ENCODE measurements at places on chromosomes 5 and 9.
A peak's percentile ranks its signal among the peaks of the same experiment; 100 is the strongest.

DNA sequence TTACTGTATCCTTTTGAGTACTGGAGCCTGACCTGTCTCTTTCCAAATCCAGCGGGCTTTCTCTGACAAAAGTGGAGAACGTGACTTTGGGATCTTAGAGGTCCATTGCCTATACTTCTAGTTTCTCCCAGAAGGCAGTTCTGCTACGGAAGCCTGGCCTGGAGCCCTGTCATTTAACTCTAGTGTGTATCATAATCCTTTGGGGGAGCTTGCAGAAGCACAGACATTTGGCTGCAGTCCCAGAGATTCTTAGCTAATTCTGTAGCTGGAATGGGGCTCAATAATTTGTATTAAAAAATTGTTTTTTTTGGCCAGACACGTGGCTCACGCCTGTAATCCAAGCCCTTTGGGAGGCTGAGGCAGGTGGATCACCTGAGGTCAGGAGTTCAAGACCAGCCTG lies 3.0 kb downstream of the HARS2 start:
- DNase-seq: no peak

GRCh38 chr9:136115641-136116359 lies 2.9 kb downstream of the TMEM250 start:
- DNase-seq: no peak

DNA sequence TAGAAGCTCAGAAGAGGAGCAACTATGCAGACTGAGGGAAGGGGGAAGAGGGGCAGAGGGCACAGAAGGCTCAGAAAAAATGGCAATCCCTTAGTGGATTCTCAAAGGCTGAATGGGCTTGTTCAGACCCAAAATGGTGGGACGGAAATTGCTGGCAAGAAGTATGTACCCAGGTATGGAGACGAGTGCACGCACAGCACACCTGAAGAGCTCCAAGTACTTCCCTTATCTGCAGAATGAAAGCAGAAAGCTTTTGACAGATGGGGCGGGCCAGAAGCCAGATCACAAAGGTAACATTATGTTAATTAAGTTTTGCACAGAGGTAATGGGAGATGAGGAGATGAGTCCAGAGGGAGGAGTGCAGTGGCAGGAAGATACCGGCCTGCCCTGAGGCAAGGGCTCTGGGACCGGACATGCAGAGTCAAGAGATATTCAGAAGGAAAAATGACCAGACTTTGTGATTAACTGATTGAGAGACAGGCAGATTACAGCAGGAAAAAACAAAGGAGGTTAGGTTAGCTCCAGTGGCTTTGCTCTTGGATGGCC lies 138.1 kb upstream of the PIK3R1 start:
- DNase-seq: no peak

DNA sequence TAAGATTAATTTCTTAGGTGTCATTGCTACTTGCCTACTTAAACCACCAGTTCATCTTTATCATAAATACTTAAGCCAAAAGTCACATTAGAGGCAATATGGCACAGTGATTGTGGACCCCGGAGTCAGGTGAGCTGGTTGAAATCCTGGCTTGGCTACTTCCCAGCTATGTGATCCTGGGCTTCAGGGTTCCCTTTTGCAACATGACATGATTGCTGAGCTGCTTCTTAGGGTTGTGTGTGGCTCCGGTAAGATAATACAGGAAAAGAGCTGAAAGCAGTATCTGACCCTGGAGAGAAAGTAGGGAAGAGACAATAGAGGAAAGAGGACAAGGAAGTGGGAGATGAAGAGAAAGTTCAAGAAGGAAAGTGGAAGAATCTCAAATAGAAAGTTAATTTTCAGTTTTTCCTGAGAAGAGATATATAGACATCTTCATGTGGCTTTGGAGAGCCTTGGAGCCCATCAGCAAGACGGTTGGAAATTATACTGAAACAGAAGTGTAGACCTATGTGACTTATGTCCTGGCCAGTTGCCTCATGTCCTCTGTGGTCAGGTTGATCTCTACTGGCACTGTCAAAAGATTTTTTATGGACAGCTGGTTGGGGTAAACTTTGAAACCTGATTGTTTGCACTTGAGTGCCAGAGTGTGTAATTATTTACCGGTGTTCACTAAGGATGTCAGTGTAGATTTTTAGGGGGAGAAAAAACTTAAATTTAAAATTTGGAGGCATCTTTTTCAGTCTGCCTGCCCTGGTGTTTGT lies 93.2 kb downstream of the GHR start:
- no peak for DNase-seq

DNA sequence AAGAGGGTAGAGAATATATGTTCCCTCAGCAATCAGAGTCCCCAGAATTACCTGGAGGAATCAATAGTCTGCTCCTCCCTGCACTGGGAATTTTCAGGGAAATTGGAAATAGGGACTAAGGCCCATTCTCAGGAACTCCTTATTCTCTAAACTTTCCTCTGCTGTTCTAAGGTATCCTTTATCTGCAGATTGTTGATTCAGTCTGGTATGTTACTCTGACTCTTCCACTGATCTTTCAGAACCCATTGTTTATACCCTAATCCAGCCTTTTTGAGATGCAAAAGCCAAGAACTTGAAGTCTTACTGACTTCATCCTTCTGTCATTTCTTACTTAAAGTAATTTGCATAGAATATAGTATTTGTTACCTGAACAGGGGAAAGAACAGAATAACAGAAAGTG lies 143.5 kb upstream of the PPP1R2B start:
- no peak for DNase-seq

GRCh38 chr5:128674837-128675446 lies 136.9 kb upstream of the FBN2 start:
- DNase-seq: no peak

GRCh38 chr5:112010475-112010874 lies 253.5 kb upstream of the NREP start:
- no peak for DNase-seq

DNA sequence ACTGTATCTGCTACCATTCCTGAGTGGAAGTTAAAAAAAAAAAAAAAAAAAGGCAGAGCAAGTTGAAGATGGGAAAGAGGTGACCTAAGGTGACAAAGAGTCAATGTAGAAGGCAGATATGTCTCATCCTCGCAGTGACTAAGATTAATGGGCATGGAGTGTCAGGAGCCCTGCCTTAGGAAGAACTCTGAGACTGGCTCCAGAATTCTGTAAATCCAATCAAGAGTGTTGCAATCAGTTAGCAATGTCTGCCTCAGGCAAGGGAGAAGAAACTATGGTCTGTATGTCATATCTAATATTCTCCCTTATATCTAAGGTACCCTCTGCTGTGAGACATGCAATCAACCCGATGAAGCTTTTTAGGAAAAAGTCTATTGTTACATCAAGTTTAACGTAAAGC lies 24.7 kb upstream of the KCNMB1 start:
- no peak for DNase-seq

- DNase-seq: no peak
Observed at GRCh38 chr5:91311697-91312501, 71.2 kb downstream of the ARRDC3 start.

DNA sequence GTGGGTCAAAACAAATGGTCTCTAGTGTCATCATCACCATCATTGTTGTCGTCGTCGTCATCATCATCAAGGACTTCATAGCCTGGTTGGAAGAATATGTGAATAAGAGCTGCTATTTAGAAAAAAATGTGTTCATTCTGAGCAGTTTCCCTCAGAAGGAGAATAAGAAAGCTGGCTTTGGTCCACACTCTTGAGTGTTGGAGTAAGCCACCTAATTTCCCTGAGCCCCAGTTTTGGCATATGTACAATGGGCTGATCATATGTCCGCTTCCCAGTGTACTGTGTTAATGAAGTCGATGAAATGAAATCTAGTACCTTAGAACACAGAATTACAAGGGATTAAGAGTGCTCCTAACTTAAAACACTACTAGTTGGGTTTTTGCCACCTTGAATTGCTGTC lies 545.5 kb downstream of the CCDC171 start:
- DNase-seq: no peak

DNA sequence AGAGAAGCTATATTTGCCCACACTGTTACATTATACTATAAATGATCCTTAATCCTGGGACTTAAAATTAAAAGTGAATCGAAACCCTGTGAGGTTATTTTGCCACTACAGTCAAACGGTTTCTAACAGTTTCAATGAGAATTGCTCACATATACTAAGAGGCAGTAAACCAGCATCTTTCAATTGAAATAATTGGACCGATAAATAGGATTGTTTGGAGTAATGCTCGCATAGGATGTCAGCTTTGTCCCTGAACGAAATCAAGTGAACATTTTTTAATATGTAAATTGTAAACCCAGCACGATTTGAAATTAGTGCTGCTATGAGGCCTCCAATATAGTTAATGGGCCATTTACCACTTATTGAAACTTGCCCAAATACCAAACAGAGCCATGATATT lies 60.5 kb downstream of the ELAVL2 start:
- no peak for DNase-seq

- DNase-seq: no peak
Observed at GRCh38 chr5:106698169-106698568, 972.6 kb downstream of the EFNA5 start.

DNA sequence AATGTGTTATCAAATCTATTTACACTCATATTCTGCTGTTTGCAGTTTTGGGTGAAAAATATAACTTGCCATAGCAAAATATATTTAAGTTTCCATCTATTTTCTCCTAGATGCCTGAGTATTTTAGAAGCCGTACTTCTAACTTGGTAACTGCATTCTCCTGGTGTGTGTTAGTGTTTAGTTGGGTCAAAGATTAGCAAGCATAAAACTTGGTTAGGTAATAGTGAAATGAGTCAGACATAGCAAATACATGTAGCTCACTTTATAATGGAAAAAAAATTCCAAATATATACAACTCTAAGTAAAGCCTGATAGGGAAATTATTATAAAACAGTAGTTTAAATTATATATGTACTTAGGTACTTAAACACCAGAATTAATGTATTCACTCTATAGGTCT lies 640.7 kb upstream of the ST8SIA4 start:
- DNase-seq: no peak

DNA sequence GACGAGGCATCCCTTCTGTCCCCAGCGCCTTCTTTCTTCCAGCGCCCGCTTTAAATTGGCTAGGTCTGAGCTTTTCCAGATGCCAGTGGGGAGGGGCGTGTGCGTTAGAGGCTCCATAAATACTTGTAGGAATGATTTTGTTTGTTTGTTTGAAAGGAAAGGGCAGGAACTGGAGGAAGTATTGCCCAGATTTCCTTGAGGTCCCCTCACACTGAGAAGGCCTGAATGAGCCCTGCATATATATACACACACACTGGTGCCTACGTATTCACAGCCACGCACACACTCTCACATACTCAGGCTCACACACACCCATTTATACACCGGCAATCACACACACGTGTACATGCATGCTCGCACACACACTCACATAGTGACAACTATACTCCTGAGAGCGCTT lies 1.0 kb upstream of the SLIT3 start:
- DNase-seq: no peak

GRCh38 chr5:145982572-145983318 lies 46.4 kb downstream of the SH3RF2 start:
- DNase-seq: no peak

- no peak for DNase-seq
Observed at GRCh38 chr9:128262687-128263086, 13.1 kb downstream of the GOLGA2 start.

DNA sequence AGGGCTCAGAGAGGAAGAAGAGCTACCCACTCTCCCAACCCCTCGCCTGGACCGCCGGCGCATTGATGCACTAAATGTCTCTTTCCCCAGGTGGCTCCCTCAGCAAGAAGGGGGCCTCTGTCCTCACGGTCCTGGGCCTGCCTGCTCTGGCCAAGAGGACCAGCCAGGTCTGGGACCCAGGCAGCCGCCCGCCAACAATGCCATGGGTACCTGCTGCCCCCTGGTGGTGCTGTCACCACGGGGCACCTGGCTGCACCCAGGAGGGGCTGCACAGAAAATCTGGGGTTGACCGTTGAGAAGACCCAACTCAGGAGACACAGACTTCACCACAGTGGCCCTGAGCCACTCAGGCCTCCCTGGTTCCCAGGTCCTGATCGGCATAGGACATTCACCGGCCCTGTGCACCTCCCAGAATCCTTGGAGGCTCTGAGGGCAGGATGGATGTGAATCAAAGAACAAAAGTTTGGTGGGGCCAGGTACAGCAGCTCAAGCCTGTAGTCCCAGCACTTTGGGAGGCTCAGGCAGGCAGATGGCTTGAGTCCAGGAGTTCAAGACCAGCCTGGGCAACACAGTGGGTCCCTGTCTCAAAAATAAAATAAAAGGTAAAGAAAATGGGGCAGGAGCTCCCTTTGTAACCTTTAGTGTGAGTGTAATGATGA lies 2.4 kb upstream of the VAV2 start:
- peak; percentile 76 for DNase-seq

DNA sequence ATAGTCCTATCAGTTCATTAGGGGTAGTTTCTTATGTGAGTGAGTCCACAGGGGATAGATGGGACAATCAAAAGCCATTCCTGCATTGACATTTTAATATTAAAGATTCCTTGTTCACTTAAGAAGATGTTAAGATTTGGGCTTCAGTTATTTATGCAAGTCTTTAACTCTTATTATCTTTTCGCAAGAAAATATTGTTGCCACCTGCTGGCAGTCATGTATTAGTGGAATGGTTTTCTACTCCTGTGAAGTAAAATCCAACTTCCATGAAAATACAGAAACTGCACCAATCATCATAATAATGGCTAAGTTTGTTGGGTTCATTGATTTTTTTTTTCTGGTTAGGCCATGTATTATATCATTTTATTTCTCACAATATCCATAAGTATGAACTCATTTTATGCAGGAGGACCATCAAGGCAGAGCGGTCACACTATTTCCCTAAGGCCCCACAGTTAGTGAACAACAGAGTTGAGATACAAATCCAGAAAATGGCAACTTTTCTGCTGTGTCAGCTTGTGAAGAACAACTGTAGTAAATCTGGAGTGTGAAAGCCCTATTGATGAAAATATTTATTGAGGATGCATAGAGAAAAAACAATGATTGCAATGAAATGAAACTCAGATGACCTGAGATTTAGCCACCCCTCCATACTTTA lies 88.5 kb upstream of the TXNDC8 start:
- no peak for DNase-seq

- DNase-seq: no peak
Observed at GRCh38 chr5:78755822-78756429, 107.4 kb upstream of the LHFPL2 start.

- DNase-seq: no peak
Observed at GRCh38 chr5:180825768-180826525, 23.3 kb upstream of the MGAT1 start.

DNA sequence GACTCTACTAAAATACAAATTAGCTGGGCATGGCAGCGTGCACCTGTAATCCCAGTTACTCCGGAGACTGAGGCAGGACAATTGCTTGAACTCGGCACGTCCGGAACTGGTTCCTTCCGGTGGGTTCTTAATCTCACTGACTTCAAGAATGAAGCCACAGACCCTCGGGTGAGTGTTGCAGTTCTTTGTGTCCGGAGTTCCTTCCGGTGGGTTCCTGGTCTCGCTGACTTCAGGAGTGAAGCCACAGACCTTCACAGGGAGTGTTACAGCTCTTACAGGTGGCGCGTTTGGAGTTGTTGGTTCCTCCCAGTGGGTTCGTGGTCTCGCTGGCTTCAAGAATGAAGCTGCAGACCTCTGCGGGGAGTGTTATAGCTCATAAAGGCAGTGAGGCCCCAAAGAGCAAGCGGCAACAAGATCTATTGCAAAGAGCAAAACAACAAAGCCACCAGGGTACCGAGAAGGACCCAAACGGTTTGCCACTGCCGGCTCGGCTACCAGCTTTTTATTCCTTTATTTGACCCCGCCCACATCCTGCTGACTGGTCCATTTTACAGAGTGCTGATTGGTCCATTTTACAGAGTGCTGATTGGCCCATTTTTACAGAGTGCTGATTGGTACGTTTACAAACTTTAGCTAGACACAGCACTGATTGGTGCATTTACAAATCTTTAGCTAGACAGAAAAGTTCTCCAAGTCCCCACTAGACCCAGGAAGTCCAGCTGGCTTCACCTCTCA lies 28.6 kb upstream of the SLC6A19 start:
- no peak for DNase-seq
